Activated naive CD4-positive, alpha-beta T cell treated with Interleukin-2 at 50 U/mL for 16 hours (primary cell): ENCODE measurements at places on chromosomes 5 and 9.

DNA sequence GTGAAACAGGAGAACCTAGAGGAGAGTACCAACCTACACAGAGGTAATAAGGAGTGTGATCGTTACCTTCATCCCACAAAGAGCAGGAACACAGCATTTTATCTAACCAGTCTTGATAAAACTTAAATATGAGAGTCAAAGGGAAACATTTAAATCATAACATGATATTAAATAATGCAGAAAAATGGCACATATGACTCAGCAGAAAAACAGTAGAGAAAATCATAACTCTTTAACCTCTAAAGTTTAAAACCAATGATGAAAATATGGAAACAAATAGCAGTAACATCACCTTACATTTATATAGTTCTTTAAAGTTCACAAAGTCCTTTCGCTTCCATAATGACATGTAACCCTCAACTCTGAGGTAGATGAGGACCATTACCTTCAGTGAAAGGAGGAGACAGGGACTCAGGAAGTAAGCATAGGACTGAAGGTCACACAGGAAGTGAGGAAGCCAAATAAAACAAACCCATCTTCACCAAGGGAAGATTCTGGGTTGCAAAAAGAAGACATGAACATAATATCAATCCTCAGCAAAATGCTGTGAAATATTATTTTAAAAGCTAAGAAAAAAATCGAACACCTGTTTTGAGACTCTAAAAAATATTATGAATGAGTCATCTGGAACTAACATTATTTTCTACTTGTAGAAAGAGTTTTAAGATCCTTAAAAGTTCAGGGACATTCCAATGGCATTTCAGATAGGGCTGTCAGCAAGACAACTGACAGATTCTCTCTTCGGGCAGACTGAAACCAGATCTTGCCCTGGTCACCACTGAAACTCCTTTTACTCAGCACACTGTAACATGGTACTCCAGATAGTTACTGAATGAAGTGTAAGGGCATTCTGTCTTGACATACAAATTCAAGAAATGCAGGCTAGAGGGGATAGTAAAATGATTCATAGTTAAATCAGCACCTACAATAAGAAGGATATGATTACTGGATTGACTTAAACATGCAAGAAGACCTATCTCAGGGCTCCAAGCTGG, 148.5 kb downstream of the EPB41L4A start:
- DNase-seq, result no peak

DNA sequence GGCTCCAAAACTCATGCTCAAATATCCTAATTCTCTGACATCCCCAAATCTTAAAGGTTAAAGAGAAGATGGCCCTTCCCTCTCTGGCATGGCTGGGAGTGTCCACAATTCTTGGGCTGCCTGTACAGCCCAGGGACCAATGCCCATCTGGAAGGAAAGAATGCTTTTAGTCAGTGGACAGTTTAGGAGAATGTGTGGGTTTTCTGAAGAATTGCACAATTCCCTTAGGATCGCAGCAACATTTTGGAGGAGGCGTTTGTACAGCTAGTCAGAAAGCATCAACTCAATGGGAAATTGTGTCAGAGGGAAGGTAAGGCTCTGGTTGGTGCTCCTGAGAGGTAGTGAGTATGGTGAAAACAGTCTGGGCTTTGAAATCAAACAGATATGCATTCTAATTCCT, 15.0 kb downstream of the FAM193B start:
- DNase-seq, result no peak

DNA sequence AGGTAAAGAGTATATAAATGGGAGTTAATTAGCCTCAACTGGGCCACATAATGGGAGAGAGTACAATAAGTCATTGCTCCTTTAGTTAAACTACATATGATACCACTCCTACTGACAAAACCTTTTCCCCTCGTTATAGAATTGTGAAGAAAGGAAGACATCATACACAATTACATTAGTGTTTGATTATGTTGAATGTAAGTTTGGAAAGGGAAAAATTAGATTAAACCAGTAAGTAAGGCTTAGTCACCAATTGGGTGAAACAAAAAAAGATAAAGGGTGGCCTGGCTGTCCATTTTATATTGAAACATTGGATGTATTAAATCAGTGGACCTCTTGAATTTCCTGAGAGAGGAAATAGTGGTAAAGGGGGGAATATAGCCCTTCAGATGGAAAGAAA, 464.3 kb upstream of the PAPPA start:
- no peak for DNase-seq

DNA sequence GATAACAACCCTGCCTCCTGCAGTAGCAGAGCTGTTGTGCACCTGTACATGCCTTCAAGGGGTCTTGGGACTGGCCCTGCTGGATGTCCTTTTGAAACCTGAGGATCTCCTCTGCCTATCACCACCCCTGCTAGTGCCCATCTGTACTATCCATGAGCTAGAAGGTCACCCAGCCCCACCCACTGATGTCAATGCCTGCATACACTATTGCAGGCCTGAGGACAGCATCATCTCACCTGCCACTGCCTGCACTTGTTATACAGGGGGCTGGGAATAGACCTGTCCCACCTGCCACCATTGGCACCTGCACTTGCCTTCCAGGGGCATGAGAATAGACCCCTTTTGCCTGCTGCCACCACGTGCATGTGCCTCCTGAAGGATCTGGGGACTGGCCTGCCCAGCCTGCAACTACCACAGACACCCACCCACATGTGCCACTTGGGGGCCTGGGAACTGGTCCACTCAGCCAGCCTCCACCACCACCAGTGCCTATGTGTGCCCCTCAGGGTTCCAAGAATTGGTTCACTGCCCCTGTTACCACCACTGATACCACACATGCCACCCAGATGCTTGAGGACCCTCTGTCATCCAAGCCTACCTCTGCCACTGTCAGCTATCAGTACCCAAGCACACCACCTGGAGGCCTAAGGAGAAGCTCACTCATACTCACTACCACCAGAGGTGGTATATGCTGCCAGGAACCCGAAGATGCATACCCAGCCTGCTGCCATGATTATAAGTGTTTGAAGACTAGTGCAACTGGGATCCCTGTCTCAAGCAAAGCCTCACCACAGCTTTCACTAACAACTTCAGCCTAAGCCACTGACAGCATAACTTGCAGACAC, 159.7 kb downstream of the SGCD start:
- DNase-seq, result no peak
